ENCODE measurements at places on chromosomes 7 and 10.

GRCh38 chr7:128855559-128855958 lies 7.1 kb upstream of the ATP6V1F start:
- no peak for DNase-seq

DNA sequence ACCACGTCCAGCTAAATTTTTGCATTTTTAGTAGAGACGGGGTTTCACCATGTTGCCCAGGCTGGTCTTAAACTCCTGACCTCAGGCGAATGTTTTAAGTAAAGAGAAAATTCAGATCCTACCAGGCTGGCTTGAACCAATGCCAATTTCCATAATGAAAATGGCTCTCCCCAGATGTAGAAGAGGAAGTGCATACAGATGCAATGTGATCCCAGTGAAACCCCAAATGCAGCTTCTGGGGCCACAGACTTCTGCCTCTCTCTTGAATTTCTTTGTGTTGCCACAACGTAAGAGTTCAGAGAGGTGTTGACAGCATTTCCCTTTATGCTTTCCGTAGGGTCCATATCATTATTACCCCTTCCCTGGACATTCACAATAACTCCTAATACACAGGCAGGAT lies 29.6 kb upstream of the GOT1 start:
- DNase-seq, result no peak

DNA sequence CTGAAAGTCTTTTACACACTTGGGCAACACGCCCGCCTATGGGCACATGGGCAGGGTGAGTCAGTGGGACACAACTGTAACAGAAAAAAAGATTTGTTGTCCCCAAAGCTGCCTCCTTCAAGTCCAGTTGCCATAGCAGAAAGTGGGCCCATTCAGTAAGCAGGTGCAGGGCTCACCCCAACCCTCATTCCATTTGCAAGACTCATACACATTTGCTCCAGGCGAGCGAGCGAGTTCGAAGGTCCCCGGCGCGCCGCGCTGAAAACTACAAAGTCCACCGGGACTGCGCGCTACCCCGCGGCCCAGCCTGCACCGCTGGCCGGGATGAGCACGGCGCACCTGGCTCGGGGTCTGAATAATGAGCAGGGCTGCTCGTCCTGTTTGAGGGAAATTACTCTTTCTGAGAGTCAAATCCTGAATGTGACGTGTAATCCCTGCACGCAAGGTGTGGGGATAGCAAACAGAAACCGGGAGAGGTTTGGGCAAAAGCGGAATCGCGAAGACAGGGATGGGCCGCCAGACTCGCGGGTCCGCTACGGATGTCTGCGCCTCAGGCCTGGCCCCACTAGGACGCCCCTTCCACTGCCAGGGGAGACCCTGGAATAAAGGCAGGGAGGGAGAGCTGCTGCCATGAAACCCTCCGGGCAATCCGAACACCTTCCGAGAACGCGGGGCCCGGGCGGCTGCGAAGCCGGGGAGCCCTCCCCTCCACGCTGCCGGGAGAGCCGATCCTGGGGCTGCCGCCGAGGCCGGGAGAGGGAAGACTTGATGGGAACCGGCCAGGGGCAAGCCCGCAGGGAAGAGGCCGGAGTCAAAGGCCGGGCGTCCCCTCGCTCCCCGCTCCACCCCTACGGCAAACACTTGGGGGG lies 982 bp downstream of the COBL start:
- peak; percentile 6 for DNase-seq

GRCh38 chr10:7487528-7487927 lies 76.7 kb upstream of the SFMBT2 start:
- no peak for DNase-seq

GRCh38 chr7:142626420-142627035 lies 122.7 kb upstream of the PRSS1 start:
- peak; percentile 37 for DNase-seq

DNA sequence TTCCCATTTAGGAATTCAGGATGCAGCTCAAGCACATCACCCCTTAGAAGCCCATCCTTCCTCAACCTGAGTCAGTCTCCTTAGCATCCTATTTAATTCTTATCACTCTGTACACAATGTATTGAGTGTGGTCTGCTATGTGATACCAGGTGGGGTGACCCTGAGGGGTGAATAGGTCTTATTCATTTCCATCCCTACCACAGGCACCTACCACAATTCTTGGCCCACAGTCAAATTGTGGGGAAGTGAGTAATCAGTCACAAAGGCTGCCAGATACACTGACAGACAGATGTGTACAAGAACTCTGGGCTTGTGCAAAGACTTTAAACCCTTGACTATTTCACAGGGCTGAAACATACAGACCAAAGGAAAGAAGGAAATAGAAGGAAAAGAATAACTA lies 560.5 kb downstream of the PARD3 start:
- DNase-seq, result peak; percentile 54

DNA sequence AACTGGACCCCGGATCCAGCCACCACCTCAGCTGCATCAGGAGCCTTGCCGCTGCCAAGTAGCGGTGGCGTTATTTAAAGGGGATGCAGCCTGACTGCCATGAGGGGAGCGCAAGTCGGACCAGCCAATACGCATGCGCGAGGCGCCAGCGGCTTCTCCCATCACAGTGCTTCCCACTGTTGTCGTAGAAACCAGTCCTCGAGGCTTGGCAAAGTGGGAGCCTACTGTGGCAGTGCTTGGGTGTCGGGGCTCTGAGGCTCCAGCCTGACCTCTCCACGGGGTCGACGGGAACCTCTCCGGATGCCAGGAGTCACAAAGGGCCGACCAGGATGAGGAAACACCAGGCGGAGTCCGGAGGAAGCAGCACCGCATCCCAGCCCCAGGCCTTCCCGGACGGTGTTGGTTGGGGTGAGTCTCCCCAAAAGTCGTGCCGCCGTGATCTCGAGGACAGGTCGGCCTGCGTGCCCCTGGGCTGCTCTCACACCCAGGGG lies 369.6 kb downstream of the ZNF716 start:
- DNase-seq, result no peak

DNA sequence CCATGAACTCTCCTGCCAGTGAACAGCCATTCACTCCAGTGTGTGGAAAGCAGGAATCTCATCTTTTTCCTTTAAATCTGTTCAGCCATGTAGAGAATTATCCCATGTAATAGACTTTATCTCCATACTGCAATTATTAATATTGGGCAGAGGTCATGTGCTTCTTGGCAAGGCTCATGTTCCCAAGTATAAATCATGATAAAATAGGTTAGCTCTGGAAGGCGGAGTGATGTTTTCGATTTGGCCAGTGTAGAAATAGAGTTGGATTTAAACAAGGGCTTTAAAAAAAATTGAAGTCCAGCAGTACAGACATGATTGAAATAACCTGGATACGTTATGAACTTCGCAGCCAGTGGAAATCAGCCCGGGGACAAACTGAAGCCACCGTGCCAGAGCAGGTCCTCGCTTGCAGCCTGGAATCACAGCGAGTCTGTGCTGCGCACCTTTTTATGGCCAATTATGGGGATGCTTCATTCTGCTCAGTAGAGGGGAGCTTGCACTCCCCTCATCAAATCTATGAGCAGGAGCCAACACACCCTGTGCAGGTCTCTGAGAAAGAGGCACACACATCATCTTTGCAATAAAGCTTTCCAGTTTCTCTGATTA lies 654.0 kb upstream of the MKI67 start:
- DNase-seq, result no peak

GRCh38 chr7:35695473-35695850 lies 527 bp upstream of the HERPUD2 start:
- no peak for DNase-seq

DNA sequence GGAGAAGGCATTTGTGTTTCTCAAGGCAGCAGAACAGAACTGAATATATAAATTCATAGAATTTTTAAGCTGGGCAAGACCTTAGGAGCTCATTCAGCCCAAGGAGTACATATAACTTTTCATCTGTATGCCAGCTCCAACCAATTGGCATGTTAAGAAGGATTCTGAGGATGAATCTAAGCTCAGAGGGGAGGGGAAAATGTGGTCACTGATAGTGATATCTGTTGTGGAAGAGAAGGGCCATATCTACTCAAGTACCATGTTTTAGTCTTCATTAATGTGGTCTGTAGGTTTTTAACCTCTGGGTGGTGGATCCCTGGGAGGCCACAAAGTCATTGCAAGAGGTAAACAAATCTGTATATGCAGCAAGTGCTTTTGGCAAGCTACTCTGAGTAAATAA lies 6.4 kb downstream of the CALD1 start:
- DNase-seq, result peak; percentile 56

GRCh38 chr7:105643384-105643783 lies 62.1 kb upstream of the EFCAB10 start:
- DNase-seq, result peak; percentile 30

GRCh38 chr7:40647719-40648118 lies 512.9 kb downstream of the SUGCT start:
- DNase-seq, result peak; percentile 4

- no peak for DNase-seq
Observed at GRCh38 chr10:111989136-111989911, 194.2 kb downstream of the GPAM start.

- DNase-seq, result no peak
Observed at GRCh38 chr7:117716707-117717299, 156.4 kb downstream of the CTTNBP2 start.

GRCh38 chr10:33631991-33632390 lies 297.5 kb upstream of the NRP1 start:
- no peak for DNase-seq

- no peak for DNase-seq
Observed at GRCh38 chr10:74900297-74900696, 73.9 kb downstream of the KAT6B start.

DNA sequence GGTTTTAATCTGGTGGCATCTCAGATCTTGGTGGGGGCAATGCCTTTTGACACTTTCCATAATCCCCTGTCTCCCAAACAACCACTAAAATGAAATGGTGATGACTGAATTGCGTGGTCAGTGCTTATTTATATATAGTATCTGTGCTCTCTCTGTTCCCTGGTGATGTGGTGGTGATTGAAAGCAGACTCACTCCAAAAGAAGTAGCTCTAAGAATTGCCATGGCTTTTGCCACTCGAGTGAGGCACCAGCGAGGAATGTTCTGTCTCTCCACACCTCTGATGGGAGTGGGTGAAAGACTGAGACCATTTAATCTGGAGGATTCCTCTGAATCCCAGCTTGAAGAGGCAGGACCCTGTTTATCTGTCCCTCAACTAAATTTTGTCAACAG lies 2.8 kb downstream of the DUSP5 start:
- peak; percentile 75 for DNase-seq

- DNase-seq, result no peak
Observed at GRCh38 chr7:966291-967069, 8.9 kb downstream of the COX19 start.

DNA sequence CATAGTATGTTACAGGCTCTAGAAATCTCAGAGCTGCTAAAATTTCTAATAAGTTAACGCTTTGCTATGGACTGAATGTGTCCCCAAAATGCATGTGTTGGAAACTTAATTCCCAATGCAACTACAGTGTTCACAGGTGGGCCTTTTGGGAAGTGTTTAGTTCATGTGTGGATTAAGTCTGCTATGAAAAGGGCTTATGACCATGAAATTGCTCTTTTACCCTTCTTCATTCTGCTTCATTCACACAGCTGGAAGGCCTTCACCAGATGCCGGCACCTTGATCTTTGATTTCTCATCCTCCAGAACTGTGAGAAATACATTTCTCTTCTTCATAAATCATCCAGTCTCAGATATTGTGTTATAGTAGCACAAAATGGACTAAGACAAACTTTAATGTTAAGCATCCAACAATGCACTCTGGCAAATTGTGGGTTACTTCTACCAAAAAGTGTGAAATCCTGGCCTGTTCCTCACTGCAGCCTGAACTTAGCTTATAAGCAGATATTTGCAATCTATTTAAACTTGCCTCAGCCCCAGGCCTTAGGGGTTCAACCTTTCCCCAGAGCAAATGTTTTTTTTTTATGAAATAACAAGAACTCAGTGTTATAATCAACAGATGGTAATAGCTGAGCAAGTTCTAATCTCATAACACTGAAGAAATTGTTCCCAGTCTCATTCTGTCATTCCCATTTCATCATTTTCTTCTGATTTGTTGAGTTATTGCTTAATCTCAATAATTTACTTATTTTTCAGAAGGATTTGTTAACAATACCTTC lies 523.6 kb downstream of the KIF20B start:
- DNase-seq, result peak; percentile 5

DNA sequence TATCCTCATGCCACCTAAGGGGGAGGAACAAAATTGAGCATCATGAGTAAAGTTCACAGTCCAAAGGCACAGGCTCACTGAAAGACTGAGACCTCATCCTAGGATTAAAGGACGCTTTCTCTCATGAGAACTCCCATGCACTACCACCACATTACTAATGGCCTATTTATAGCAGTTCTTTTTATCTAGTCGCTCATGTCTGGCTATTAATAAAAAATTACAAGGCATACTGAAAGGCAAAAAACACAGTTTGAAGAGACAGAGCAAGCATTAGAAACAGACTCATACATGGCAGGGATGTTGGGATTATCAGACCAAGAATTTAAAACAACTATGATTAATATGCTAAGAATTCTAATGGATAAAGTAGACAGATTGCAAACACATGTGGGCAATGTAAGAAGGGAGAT lies 46.0 kb upstream of the CDK13 start:
- peak; percentile 27 for DNase-seq

DNA sequence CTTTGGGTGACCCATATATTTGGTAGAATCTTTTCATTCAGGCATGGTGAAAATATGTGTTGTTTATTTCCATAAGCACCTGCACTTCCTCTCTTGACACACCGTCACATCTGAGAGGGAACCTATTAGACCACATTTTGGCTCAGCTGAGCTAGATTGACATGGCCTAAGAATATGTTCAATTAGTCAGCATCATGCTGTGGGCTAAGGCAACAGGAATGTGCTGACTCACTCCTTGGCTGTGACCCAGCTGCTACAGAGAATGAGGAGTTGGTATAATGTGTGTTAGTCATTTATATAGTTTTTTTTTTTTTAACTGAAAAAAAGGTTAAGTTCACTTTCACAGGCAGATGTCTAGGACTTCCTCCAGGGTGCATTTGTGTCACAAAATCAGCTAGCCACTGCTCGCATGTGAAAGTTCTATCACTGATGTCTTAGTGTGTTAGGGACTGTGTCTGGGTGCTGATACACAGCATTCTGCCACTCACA lies 180.6 kb downstream of the SEMA3E start:
- peak; percentile 99 for DNase-seq

DNA sequence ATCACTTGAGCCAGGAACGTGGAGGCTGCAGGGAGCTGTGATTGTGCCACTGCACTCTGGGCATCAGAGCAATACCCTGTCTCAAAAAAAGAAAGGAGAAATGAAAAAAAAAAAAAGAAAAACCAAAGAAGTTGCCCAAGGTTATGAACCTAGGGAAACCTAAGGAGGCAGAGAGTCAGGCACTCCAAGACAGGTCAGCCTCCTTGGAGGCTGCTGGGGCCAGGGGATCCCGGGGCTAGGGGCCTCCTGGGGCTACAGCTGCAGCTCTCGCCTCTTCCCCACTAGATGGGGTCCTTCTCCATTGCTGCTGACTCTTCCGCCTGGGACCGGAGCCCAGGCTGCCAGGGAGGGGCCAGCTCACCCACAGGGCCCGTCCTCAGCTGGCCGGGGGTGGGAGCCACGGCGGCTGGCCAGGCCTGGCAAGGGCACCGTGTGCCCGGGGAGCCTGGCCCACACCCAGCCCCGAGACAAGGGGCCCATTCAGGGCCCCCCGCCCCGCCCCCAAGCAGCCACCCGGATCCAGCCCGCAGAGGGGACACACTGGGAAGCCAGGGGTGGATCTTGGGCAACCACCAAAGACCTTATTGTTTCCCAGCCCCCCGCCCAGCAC lies 1.7 kb upstream of the SPACDR start:
- peak; percentile 74 for DNase-seq

- peak; percentile 68 for DNase-seq
Observed at GRCh38 chr7:7221599-7222038, 39.3 kb downstream of the C1GALT1 start.

- DNase-seq, result no peak
Observed at GRCh38 chr10:48195803-48196202, 78.7 kb downstream of the FRMPD2 start.

GRCh38 chr7:132077971-132078685 lies 498.1 kb downstream of the PLXNA4 start:
- peak; percentile 2 for DNase-seq
